ENCODE measurements at places on chromosomes 12 and 14.

- H3K4me1 ChIP-seq: peaks cover 5% of the 10 kb centered on the region
- H3K27ac ChIP-seq: no peak overlapping the region
- no peak overlapping the region for H3K4me3 ChIP-seq
Measured at GRCh38 chr12:121005346-121005815, 10.9 kb downstream of the C12orf43 start.

DNA sequence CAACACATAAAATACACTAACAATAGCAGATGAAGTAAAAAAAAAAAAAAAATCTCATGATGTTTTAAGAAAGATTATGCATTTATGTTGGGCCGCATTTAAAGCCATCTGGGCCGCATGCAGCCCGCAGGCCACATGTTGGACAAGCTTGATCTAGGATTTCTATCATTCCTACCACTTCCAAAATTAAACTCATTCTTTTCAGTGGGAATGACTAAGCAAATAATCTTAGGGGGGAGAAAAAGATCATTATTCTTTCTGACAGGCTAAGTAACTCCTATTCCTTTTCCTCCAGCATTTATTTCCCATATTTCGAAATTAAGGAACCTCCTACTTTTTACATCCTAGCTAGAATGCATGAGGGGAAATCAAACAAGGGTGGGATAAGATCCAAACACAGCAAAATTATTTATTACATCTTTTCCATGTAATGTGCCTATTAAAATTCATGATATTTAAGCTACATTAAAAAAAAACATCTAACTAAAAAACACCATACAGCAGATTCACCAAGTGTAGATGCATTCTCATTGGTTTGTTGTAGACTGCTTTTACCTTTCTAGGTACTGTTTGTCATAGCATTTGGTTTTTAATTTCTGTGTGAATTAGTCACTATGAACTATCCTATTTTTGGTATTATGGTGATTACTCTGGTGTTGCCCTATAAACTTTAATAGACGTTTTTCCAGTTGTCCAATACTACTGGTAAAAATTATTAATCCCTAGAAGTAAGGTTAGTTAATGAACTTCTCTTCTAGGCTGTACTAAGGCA, 76.1 kb downstream of the RASSF8 start:
- DNase-seq: no peak
- H3K4me3 ChIP-seq: no peak overlapping the region
- H3K4me1 ChIP-seq: peaks cover 3% of the 10 kb centered on the region
- H3K36me3 ChIP-seq: no peaks in the 10 kb centered on the region
- no peak overlapping the region for H3K27ac ChIP-seq

DNA sequence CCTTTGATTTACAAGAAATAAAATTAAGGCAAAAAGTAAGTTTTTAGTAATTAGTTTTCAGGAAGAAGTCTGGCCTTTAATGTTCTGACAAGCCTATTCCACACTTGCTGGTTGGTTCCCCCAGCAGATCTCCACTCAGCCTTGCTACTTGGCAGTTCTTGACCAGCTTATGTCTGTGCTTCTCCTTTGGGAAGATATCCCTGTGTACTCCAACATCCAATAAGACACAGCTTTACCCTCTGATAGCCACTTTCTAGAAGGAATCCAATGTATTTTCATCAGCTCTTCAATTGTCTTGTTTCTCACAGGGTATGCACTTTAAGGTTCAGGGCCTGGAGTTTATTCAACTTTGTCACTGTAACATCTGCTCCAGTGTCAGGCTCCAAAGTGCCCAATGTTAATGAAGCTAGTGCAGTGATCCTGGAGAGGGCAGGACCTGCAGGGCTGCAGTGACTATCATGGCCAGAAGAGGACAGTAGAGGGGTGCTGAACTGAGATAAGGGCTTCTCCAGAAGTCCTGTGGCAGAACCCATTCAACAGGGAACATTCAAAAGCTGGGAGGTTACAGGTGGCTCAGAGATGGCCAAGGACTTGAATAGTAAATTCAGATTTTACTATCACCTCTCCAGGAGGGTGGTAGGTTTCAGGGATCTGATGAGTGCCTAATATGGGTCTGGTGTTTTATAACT, 22.9 kb downstream of the JKAMP start:
- no peaks in the 10 kb centered on the region for H3K4me1 ChIP-seq
- no peak for DNase-seq
- no peak overlapping the region for H3K4me3 ChIP-seq
- no peaks in the 10 kb centered on the region for H3K36me3 ChIP-seq
- H3K27ac ChIP-seq: no peak overlapping the region
- H3K27me3 ChIP-seq: no peaks in the 10 kb centered on the region

DNA sequence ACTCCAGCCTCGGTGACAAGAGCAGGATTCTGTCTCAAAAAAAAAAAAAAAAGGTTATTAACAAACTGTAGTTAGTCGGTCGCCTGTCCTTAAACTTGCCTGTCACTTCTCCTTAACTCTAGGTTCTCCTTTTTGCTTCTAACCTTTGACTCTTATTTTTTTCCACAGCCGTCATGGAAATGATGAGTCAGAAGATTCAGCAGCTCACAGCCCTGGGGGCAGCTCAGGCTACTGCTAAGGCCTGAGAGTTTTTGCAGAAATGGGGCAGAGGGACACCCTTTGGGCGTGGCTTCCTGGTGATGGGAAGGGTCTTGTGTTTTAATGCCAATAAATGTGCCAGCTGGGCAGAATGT, 418 bp upstream of the MYG1 start:
- DNase-seq: no peak
- H3K27me3 ChIP-seq: no peaks in the 10 kb centered on the region
- H3K36me3 ChIP-seq: peaks cover 10% of the 10 kb centered on the region
- H3K4me1 ChIP-seq: peaks cover 85% of the 10 kb centered on the region

DNA sequence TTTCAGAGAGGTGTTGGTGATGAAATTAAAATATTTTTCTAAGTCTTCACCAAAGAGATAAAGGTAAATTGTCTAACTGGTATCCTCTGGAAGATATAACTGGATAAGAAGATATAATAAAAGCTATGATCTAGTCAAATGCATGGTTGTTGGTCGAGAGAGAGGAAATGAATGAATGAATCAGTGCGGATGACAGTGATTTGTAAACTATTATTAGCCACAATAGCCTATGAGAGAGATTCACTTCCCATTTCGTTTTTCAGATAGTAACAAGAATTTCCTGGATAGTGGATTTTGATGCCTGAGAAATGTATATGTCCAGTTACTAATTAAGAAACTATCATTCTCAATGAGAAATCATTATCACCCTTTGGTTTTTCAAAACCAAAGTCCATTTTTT, 63.1 kb downstream of the HEATR5A start:
- no peaks in the 10 kb centered on the region for H3K4me1 ChIP-seq
- H3K36me3 ChIP-seq: no peaks in the 10 kb centered on the region
- DNase-seq: no peak
- no peak overlapping the region for H3K4me3 ChIP-seq
- H3K27me3 ChIP-seq: no peaks in the 10 kb centered on the region
- no peak overlapping the region for H3K27ac ChIP-seq

GRCh38 chr12:24679126-24679525, 269.8 kb downstream of the BCAT1 start:
- no peak overlapping the region for H3K4me3 ChIP-seq
- no peak overlapping the region for H3K27ac ChIP-seq
- no peaks in the 10 kb centered on the region for H3K27me3 ChIP-seq
- H3K4me1 ChIP-seq: no peaks in the 10 kb centered on the region
- no peak for DNase-seq

- no peaks in the 10 kb centered on the region for H3K27me3 ChIP-seq
- no peak overlapping the region for H3K27ac ChIP-seq
- no peaks in the 10 kb centered on the region for H3K4me1 ChIP-seq
- peaks cover under 1% of the 10 kb centered on the region for H3K36me3 ChIP-seq
Measured at GRCh38 chr14:57293866-57294837, 25.4 kb downstream of the AP5M1 start.

- no peak for DNase-seq
- no peak overlapping the region for H3K27ac ChIP-seq
- H3K27me3 ChIP-seq: no peaks in the 10 kb centered on the region
- H3K36me3 ChIP-seq: no peaks in the 10 kb centered on the region
Measured at GRCh38 chr12:119649202-119649808, 18.6 kb upstream of the PRKAB1 start.

GRCh38 chr12:99911967-99912366, 72.8 kb downstream of the ANKS1B start:
- no peaks in the 10 kb centered on the region for H3K36me3 ChIP-seq
- H3K4me3 ChIP-seq: no peak overlapping the region
- no peak overlapping the region for H3K27ac ChIP-seq

GRCh38 chr14:42224053-42224888, 617.6 kb downstream of the LRFN5 start:
- no peak overlapping the region for H3K4me3 ChIP-seq
- no peaks in the 10 kb centered on the region for H3K4me1 ChIP-seq
- no peaks in the 10 kb centered on the region for H3K27me3 ChIP-seq
- no peak for DNase-seq

DNA sequence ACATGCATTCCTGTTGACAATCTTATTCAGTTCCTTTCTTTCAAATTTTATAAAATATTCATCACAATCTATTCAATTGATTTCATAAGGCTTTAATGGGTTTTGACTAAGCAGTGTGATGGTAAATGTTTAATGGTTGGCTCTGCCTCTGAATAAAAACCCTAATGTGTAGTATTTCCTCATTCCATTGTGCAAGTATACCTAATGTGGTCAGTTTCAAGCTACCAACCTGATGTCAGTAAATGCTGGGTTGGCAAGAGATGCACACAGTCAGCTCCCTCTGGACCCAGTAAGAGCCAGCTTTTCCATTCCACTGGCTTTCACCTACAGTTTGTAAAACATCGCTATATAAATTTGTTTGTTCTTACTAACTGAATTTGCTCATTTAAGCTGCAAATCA, 53.9 kb downstream of the METTL25 start:
- H3K4me1 ChIP-seq: no peaks in the 10 kb centered on the region
- no peaks in the 10 kb centered on the region for H3K27me3 ChIP-seq
- no peak for DNase-seq
- no peak overlapping the region for H3K27ac ChIP-seq
- H3K36me3 ChIP-seq: no peaks in the 10 kb centered on the region

GRCh38 chr12:68370006-68370590, 37.9 kb upstream of the MDM1 start:
- H3K4me3 ChIP-seq: no peak overlapping the region
- DNase-seq: no peak
- no peaks in the 10 kb centered on the region for H3K27me3 ChIP-seq
- H3K4me1 ChIP-seq: peaks cover 9% of the 10 kb centered on the region
- no peak overlapping the region for H3K27ac ChIP-seq

DNA sequence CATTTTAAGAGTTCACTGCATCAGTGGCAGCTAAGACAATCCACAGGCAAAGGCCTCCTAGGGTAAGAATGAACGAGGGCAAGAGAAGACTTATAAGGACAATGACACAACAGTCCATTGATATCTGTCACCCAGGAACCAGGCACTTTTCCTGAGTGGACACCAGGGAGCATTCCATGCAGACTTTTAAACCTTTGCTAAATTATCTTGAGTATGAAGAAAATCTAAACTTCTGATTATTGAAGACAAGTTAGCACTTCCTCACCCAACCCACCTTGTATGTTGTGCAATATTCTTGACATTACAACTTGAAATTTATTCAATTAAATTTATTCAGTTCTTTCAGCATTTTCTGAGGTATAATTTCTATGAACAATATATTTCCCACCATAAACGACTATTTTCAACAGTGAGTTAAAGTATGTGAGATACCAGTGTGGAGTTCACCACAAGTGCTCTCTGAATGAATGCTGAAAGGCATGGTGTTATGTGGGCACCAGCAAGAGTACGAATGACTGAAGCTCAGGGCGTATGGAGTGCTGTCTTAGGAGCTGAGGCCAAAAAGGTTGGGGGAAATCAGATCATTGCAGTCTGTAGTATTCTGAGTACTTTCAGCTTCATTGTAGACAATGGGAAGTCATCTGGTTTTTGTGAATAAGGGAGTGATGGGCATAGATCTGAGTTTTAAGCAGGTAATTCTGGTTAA, 124.3 kb upstream of the LMNTD1 start:
- H3K36me3 ChIP-seq: no peaks in the 10 kb centered on the region
- H3K4me3 ChIP-seq: no peak overlapping the region
- H3K4me1 ChIP-seq: no peaks in the 10 kb centered on the region
- DNase-seq: no peak

DNA sequence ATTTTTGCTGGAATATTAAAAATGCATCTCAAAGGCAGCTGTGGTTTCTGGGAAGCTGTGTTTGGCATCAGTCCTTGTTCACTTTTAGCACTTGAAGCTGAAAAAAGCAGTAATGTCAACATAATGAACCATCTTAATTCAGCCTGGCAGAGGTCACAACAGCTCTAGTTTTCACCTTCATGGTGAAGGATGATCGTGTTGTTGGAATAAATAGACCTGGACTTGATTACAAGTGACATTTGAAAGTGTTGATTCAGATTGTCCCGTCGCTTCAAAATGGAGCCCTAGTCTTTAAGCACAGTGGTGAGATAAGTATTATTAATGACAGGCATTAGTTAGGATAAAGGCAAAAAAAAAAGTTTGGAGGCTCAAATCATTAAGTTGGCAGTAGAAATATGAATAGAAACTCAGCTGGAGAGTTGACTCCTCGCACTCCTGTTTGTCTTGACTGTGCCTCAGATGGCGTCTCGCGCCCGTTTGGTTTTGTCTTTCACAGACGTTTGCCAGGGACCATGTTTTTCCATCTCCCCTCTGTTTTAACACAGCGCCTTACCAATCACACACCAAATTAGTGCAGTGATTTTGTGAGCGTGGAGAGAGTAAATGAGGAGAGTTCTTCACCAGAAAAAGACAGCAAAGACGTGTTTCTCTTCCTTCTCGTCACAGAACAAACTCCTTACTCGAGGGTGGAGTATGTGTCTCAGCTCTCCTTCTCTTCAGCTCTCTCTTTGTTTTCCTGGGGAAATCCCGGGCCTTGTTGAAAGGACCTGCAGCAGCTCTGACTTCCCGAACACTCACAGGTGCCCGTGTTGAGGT, 53.4 kb upstream of the MMP17 start:
- peaks cover 4% of the 10 kb centered on the region for H3K36me3 ChIP-seq
- DNase-seq: no peak
- H3K27ac ChIP-seq: peak overlapping the region; percentile 39
- H3K4me1 ChIP-seq: peaks cover 22% of the 10 kb centered on the region
- no peak overlapping the region for H3K4me3 ChIP-seq

- peaks cover 26% of the 10 kb centered on the region for H3K4me1 ChIP-seq
- no peak for DNase-seq
- H3K36me3 ChIP-seq: no peaks in the 10 kb centered on the region
- H3K27me3 ChIP-seq: no peaks in the 10 kb centered on the region
Measured at GRCh38 chr14:94129111-94129757, at the start of gene IFI27L2. Gene IFI27L2 (minus strand): TSS chr14:94129604. CDS start chr14:94129564, 40 bp downstream.

DNA sequence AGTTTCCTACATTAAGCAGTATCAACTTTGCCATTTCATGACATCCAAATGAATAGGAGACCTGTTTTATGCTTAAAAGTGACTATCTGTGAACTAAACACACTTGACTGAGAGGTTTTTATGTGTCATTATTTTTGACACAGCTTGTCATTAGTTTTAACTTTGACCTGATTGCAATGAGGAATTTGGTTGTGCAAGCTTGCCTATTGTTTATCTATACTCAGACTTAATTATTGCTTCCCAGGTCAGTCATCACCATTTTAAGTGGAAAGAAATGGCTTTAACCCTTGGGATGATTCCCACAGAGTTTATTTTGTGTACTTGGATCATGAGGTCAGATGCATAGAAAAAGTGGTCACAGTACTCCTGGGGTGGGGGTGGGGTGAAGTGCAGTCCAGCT, 171.0 kb upstream of the PRICKLE1 start:
- DNase-seq: no peak
- peaks cover 8% of the 10 kb centered on the region for H3K4me1 ChIP-seq
- H3K4me3 ChIP-seq: no peak overlapping the region
- no peak overlapping the region for H3K27ac ChIP-seq
- no peaks in the 10 kb centered on the region for H3K36me3 ChIP-seq

GRCh38 chr12:89836026-89836425, 127.4 kb upstream of the ATP2B1 start:
- H3K4me3 ChIP-seq: no peak overlapping the region
- DNase-seq: no peak
- H3K27me3 ChIP-seq: no peaks in the 10 kb centered on the region
- no peaks in the 10 kb centered on the region for H3K4me1 ChIP-seq
